ENCODE measurements at places on chromosomes 13 and 19.

DNA sequence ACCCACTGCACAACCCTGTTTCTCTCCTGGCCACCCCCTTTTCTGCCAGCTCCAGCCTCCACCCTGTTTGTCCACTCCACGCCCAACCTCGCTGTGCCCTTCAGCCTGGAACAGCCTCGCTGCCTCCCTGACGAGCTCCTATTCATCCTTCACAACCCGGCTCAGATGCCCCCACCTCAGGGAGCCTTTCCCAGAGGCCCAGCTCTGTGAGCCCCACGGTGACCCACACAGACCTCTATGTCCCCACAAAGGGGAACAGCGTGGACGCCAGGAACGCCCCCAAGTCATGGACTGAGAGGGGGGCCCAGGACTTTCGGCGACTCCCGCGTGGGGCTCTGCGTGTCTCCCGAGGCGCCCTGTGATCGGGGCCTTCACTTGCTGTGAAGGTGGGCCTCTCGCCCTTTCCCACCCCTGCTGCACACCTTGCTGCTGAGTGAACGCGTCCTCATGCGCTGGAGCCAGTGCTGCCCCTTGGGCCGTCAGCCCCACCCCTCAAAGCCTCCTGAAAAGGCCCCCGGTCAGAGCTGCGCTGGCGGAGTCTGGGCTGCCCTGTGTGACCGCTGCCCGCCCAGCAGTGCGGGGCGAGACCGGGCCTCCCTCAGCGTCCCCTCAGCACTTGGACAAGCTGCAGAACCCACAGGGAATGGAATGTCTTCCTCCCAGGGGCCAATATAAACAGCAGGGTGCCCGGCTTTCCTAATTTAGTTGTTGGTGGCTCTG, 40.0 kb downstream of the ADPRHL1 start:
- no peak overlapping the region for H3K4me3 ChIP-seq
- ATAC-seq, result no peak
- no peak overlapping the region for H3K27ac ChIP-seq
- H3K27me3 ChIP-seq, result peaks cover 4% of the 10 kb centered on the region

DNA sequence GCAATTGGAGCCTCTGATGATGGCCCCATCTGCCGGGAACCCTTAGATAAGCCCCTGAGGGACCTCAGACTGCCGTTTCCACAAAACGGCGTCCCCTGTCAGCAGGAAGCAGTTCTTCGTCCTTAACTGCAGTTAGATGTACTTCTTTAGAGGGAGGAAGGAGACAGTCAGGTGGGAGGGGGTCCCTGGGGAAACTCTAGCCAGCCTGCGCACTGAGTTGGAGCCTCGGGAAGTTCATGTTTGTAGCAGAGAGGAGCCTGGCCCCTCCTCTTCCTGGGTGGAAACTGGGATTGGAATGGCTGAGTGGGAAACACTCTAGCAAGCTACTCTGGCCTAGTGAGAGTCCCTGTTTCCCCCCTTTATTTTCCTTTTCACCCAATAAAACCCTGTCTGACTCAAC, 612.4 kb downstream of the PCDH9 start:
- H3K27ac ChIP-seq, result no peak overlapping the region
- H3K36me3 ChIP-seq, result no peaks in the 10 kb centered on the region
- H3K4me1 ChIP-seq, result no peaks in the 10 kb centered on the region
- H3K4me3 ChIP-seq, result no peak overlapping the region
- no peaks in the 10 kb centered on the region for H3K27me3 ChIP-seq

DNA sequence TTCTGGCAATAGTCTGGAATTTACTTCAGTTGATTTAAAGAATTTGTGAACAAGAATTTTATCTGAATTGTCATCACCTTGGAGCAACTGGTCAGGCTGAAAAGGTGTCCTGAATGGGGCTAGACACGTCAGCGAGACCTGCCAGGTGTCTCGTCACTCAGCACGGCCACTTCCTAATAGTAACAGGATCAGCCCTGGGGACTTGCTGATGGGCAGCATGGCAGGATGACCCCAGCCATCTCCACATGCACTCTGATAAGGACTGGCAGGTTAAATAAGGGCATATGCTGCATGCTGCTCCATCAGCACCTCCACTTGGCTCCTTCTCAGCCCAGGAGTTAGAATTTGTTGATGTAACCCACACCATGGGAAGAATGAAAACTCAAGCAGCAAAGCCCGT, 224.2 kb downstream of the FOXO1 start:
- H3K36me3 ChIP-seq, result no peaks in the 10 kb centered on the region
- no peak overlapping the region for H3K27ac ChIP-seq
- peaks cover 26% of the 10 kb centered on the region for H3K4me1 ChIP-seq
- no peak overlapping the region for H3K4me3 ChIP-seq
- H3K27me3 ChIP-seq, result no peaks in the 10 kb centered on the region

DNA sequence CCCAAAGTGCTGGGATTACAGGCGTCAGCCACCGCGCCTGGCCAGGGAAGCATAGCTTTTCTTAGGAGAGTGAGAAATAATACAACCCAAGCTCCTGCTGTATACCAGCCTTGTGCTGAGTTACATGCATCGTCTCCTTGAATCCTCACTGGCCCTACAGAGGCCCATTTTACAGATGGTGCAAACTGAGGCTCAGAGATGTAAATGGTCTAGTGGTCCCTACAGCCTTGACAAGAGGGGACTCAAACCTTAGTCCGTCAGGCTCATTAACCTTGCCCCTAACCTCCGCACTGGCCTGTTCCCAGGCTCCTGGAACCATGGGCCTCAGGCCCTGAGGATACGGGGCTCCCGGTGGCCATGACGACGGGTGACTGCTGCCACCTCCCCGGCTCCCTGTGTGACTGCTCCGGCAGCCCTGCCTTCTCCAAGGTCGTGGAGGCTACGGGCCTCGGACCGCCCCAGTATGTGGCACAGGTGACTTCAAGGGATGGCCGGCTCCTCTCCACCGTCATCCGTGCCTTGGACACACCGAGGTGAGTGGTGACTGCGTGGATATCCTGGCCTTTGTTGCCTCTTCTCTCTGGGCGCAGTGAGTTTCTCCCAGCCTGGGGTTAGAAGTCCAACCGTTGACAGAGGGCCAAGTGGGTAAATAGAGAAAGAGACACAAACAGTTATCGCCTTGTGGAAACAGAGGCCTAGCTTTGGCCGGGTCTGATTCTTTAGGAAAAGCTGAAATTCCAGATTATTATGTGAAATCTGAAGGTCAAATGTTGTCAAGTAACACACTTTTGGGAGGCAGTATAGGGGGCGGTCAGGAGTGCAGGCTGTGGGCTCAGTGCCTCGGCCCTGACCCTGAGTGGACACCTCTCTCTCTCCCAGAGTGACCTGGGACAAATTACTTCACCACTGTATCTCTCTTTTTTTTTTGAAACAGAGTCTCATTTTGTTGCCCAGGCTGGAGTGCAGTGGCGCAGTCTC, 8.7 kb downstream of the MARCHF2 start:
- H3K36me3 ChIP-seq, result peaks cover 10% of the 10 kb centered on the region
- ATAC-seq, result no peak
- H3K27me3 ChIP-seq, result no peaks in the 10 kb centered on the region
- no peak overlapping the region for H3K27ac ChIP-seq

DNA sequence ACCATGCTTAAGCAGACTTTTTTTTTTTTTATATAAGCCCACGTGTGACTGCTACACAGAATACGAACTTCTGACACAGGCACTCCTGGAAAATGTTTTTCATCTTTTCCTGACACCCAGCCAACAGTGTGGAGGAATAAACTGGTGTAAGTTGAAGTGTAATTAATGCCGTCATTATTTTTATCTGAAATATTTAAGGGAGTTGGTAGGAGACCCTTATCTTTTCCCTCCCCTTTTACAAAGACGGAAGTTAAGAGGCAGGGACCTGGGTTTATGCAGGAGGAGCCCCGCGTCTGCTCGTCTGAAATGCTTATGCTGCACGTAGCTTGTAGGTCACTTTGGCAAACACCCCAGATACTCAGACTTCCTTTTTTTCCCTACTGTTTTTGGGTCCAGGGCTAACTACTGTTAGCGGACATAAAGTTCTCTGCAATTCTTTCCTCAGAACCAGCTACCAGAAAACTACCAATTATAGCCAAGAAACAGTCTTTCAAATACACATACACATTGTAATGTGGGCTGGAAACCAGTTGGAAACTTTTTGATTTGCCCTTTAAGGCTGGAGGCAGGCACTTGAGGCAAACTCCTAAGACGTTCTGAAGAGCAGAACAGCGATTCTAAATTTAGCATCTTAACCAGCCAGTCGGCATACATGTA, 50.8 kb downstream of the EFNB2 start:
- peaks cover 55% of the 10 kb centered on the region for H3K27me3 ChIP-seq
- no peak for ATAC-seq
- H3K36me3 ChIP-seq, result no peaks in the 10 kb centered on the region
- H3K4me1 ChIP-seq, result no peaks in the 10 kb centered on the region
- H3K27ac ChIP-seq, result no peak overlapping the region
- H3K4me3 ChIP-seq, result no peak overlapping the region

GRCh38 chr13:49791711-49792549, 552 bp downstream of the KPNA3 start:
- H3K36me3 ChIP-seq, result peaks cover 22% of the 10 kb centered on the region
- ATAC-seq, result peak; percentile 16
- H3K27me3 ChIP-seq, result peaks cover 3% of the 10 kb centered on the region
- peak overlapping the region; percentile 88 for H3K27ac ChIP-seq

DNA sequence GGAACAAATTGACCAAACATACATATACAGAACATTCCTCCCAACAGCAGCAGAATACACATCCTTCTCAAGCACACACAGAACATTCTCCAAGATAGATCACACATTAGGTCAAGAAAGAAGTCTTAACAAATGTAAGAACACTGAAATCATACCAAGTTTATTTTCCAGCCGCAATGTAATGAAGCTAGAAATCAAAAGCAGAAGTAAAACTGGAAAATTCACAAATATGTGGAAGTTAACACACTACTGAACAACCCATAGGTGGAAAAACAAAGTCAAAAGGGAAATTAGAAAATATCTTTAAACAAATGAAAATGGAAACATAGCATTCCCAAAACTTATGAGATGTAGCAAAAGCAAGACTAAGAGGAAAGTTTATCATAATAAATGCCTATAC, 692.6 kb downstream of the DIAPH3 start:
- H3K36me3 ChIP-seq, result no peaks in the 10 kb centered on the region
- ATAC-seq, result no peak
- no peak overlapping the region for H3K4me3 ChIP-seq
- H3K27me3 ChIP-seq, result peaks cover 9% of the 10 kb centered on the region
- no peak overlapping the region for H3K27ac ChIP-seq

GRCh38 chr13:73684286-73684685, 449.9 kb downstream of the KLF12 start:
- no peak overlapping the region for H3K4me3 ChIP-seq
- no peak overlapping the region for H3K27ac ChIP-seq
- peaks cover 4% of the 10 kb centered on the region for H3K4me1 ChIP-seq
- H3K27me3 ChIP-seq, result no peaks in the 10 kb centered on the region
- H3K36me3 ChIP-seq, result peaks cover 33% of the 10 kb centered on the region
- no peak for ATAC-seq

DNA sequence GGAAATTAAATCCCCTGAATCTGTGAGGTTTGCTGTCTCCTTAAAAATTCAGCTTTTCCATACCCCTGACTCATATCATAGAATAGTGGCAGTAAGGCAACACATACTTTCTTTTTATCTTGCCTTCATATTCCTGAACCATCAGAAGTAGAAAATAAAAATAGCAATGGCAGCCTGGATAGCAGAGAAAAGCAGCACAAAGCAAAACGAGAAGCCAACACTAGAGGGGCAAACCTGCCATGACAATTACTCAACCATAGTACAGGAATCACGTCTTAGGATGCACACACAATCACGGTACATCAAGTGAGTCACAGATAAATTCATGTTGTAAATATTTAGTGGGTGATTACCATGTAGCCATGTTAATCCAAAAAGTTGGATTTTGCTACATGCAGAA, 343.0 kb downstream of the ITGBL1 start:
- H3K27ac ChIP-seq, result no peak overlapping the region
- peaks cover 13% of the 10 kb centered on the region for H3K27me3 ChIP-seq
- H3K4me3 ChIP-seq, result no peak overlapping the region
- no peaks in the 10 kb centered on the region for H3K4me1 ChIP-seq

DNA sequence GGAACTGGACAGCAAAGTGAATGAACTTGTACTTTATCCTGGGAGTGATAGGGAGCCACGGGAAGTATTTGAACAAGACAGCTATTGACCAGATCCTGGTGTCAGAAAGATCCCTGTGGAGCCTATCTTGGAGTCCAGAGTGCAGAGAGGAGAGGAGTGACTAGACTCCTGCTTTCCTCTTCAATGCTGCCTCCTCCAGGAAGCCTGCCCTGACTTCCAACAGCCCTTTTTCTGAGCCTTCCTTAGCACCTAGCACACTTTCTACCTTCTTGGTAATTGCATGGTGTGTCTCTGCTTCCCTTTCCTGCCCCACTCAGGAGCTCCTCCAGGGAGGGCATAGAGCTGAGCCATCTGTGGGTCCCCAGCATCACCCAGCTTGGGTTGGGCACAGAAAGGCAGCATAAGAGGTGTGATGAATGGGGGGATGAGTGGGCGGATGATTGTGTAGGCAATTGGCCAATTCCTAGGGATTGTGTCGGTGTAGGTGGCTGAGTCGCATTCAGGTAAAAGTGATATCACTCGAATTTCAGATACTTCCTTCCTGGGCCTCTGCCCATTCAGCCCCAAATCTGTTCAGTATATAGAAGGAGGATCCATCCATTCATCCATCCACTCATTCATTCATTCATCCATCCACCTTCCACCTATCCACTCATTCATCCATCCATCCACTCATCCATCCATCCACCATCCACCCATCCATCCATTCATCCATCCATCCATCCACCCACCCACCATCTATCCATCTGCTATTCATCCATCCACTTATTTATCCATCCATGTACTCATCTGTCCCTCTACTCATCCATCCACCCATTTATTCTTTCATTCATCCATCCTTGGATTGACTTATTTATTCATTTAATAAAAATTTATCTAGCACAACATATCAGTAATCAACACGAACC, 26.9 kb downstream of the CYP4F22 start:
- no peak overlapping the region for H3K27ac ChIP-seq
- H3K36me3 ChIP-seq, result no peaks in the 10 kb centered on the region
- H3K27me3 ChIP-seq, result peaks cover 4% of the 10 kb centered on the region
- ATAC-seq, result peak; percentile 13
- H3K4me3 ChIP-seq, result no peak overlapping the region

GRCh38 chr13:79711631-79712030, 230.7 kb downstream of the NDFIP2 start:
- H3K27ac ChIP-seq, result no peak overlapping the region
- H3K36me3 ChIP-seq, result no peaks in the 10 kb centered on the region
- ATAC-seq, result no peak
- no peaks in the 10 kb centered on the region for H3K4me1 ChIP-seq

GRCh38 chr19:46624958-46625661, at the start of gene PTGIR:
TSS of gene PTGIR (minus strand) at chr19:46625089. CDS start at chr19:46624225, 864 bp downstream.
- peaks cover 4% of the 10 kb centered on the region for H3K27me3 ChIP-seq
- peak within 1 kb of the TSS; percentile 60 for H3K4me3 ChIP-seq
- H3K27ac ChIP-seq, result peak within 1 kb of the TSS; percentile 58
- no peaks in the 10 kb centered on the region for H3K36me3 ChIP-seq
- ATAC-seq, result peak; percentile 72

GRCh38 chr13:100534147-100534843, 54.3 kb downstream of the GGACT start:
- H3K27ac ChIP-seq, result no peak overlapping the region
- ATAC-seq, result no peak
- H3K4me1 ChIP-seq, result no peaks in the 10 kb centered on the region
- no peaks in the 10 kb centered on the region for H3K27me3 ChIP-seq
- H3K36me3 ChIP-seq, result peaks cover 2% of the 10 kb centered on the region
- H3K4me3 ChIP-seq, result no peak overlapping the region

GRCh38 chr13:76440568-76440967, 445.6 kb downstream of the KCTD12 start:
- no peaks in the 10 kb centered on the region for H3K4me1 ChIP-seq
- no peaks in the 10 kb centered on the region for H3K36me3 ChIP-seq
- H3K27me3 ChIP-seq, result peaks cover 7% of the 10 kb centered on the region
- ATAC-seq, result no peak
- H3K4me3 ChIP-seq, result no peak overlapping the region
- no peak overlapping the region for H3K27ac ChIP-seq
